ENCODE measurements at places on chromosomes 1 and 21. TPM values are rescaled to one million over a fixed set of nuclear protein-coding genes. Genes with fewer than 3 reads are reported as not detected.

DNA sequence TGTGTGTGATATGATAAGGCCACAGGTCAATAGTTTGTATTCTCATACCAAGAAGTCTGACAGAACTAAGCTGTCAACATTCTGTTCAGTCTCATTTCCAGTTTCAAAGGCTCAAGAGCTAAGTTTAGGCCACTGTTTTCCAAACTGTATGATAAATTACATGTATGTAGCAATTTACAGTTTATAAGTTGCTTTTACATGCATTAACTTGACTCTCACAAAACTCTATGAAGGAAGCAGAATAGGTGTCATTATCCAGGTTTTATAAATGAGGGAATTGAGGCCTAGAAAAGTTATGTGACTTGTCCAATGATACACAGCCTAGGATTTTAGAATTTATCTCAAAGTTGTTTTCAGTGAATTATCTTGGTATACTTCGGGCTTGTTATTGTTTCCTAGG, 23.4 kb downstream of the FMO5 start:
- DNase-seq, result no peak

- DNase-seq, result no peak
Measured at GRCh38 chr1:178472531-178472930, 24.2 kb downstream of the CLEC20A start.

GRCh38 chr1:170126696-170127095, 19.1 kb upstream of the NTMT2 start:
- DNase-seq, result no peak

- DNase-seq, result no peak
Measured at GRCh38 chr1:207987164-207987563, 76.2 kb upstream of the CD34 start.

CD101 gene
- 4.9 TPM for polyA plus RNA-seq

LENEP gene
- polyA plus RNA-seq, result 0.39 TPM

FAM151A gene
- polyA plus RNA-seq, result 0.22 TPM

Data from spinal cord (tissue), 10 donors.